ENCODE measurements at places on chromosomes 2 and 18.
A peak's percentile ranks its signal among the peaks of the same experiment; 100 is the strongest.

DNA sequence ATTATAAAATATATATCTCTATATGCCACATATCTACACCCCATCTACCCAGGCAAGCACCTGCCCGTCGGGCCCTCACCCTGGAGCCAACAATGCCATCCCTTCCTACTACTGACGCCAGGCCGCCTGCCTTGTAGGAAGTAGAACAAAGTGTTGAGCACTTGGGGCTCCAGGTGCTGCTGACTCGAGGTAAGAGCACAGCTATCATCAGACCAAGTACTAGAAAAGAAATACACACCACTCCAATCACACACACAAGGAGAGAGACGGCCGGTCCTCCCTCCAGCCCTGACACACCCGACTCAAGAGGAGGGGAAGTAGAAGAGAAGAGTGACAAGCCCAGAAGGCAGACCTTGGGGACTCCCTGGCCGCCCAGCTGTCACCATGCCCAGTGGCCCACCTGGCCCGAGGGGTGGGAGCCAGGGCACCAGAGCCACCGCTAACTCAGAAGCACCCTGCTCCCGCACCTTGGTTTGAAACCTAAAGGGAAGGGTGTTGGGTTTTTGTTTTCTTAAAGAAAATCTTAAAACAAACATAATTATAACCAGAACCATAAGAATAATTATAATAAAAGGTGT, 64.0 kb upstream of the POMC start:
- no peak for DNase-seq

GRCh38 chr2:127669056-127669455, 6.3 kb downstream of the LIMS2 start:
- DNase-seq: no peak

DNA sequence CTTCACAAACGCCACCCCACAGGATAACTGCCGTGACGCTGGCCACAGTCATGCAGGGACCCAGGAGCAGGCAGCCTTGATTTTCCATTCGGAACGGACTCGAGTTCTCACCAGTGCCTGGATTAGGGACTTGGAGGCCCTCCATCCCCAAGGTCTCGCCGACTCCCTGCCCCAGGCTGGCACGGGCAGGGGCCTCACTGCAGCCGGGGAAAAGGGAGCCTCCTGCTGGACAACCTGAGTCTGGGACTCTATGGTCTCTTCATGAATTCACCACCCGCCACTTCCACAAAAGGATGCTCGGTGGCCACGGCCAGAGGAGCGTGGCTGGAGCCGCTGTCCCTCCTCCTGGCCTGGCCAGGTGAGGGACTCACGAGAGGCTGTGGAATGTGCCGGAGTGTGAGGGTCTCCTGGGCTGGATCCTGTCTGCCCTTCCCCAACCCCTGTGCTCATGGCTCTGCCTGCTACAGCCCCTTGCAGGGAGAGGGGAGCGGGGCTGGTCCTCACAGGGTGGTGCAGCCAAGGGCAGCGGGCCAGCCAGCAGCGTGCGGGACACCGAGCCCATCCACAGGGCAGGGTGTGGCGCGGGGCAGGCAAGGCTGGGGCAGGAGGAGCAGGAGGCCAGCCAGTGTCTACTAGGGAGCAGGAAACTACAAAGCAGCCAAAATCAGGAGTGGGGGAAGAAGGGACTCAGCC, 42.3 kb downstream of the AQP12A start:
- no peak for DNase-seq

- DNase-seq: no peak
Measured at GRCh38 chr2:202339071-202339870, 36.9 kb upstream of the BMPR2 start.

DNA sequence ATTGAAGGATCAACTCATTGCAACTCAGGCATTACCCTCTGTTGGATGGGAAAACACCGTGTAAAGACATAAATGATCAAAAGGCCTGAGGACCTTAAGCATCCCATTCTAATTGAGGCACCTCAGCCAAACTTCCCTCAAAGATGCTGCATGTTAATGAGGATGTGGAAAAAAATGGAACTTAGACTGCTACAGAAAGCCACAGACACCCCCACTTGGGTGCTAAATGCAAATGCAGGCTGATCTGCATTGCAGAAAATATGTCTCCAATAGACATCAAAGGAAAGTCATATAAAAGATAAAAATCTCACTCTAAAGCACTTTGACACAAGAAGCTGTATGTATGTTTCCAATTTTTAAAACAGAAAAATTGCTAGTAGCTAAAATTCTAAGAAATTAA, 504.7 kb downstream of the KCNJ3 start:
- peak; percentile 40 for DNase-seq

DNA sequence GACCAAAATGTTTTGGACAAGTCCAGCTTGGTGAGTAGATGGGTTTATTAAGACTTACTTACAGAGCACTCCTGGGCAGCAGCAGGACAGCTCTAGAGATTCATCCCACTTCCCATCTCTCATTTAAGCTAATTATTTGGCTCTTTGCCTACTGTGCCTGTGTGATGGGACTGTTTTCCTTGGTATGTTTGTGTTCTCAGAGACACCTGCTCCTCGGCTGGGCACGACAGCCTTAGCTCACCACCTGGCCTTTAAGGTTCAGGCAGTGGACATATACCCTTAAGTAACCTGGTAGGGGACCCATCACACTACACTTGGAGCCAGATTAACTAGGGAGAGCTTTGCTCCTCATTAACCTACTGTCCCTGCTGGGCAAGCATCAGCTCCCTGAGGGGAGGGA, 41.7 kb upstream of the EFEMP1 start:
- DNase-seq: no peak

GRCh38 chr18:7855028-7855427, 287.9 kb downstream of the PTPRM start:
- DNase-seq: no peak

- DNase-seq: no peak
Measured at GRCh38 chr2:218805627-218806026, 23.7 kb downstream of the CYP27A1 start.

- no peak for DNase-seq
Measured at GRCh38 chr2:85134255-85134895, 1.2 kb downstream of the TCF7L1 start.

GRCh38 chr2:130796290-130796689, 40.4 kb upstream of the ARHGEF4 start:
- DNase-seq: no peak

DNA sequence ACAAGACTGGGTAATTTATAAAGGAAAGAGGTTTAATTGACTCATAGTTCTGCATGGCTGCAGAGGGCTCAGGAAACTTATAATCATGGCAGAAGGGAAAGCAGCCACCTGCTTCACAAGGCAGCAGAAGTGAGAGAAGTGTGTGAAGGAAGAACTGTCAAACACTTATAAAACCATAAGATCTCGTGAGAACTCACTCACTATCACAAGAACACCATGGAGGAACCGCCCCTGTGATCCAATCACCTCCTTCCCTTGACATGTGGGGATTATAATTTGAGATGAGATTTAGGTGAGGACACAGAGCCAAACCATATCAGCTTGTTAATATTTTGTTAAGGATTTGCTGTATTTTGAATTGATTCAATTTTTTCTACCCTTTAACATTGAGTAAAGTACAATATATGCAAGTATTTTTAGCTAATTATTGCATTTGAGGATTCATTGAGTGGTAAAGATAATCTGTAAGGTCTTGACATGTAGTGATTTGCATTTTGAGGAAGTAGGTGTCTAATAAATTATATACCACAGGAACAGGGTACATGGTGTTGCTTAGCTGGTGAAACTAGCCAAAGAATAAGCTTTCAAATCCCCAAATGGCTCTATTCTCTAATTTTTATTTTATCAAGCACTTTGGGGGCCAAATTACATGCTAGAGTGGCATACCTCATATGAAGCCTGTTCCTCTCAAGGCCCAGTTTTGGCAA, 3.9 kb upstream of the C2orf69 start:
- DNase-seq: peak; percentile 44

DNA sequence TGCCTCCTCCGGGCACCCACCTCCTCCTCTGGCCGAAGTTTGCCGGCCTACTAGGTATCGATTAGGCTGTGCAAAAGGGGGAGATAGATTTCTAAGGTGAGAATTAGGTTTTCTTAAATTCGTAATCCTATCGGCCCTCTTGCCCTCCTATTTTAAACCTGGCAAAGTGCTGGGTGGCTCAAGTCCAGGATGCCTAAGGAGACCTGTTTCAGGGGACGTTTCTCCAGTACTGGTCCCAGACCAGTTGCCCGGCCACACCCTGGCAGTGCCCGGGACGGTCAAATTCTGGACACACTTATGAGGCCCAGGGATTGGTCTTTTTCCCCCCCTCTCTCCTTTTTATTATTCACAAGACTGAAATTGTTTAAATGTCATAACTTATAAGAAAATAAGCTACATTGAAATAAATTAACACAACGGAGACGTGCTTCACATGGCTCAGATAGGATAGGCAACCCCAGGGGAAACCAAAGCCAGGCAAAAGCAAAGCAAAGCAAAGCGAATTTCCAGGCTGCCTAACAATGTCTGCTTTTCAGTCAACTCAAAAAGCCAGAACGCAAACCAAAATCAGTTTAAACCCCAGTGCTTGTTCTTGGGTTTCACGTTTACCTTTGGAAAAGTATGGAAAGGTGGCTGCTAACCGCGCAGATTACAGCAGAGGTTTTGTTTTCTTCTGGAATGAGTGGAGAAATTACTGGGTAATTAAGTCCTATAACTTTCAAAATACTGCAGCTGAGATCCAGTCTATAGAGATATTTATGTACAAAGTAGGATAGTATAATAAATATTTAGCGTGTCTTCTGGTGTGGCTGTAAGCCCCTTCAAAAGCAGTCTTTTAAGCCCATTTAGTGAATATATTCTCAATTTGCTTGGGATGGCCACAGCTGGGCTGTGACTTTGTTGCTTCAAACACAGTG, 3.0 kb downstream of the GBX2 start:
- no peak for DNase-seq

GRCh38 chr2:143467011-143467410, 337.8 kb downstream of the ARHGAP15 start:
- DNase-seq: no peak

- DNase-seq: no peak
Measured at GRCh38 chr2:101803128-101803527, 105.6 kb downstream of the MAP4K4 start.

DNA sequence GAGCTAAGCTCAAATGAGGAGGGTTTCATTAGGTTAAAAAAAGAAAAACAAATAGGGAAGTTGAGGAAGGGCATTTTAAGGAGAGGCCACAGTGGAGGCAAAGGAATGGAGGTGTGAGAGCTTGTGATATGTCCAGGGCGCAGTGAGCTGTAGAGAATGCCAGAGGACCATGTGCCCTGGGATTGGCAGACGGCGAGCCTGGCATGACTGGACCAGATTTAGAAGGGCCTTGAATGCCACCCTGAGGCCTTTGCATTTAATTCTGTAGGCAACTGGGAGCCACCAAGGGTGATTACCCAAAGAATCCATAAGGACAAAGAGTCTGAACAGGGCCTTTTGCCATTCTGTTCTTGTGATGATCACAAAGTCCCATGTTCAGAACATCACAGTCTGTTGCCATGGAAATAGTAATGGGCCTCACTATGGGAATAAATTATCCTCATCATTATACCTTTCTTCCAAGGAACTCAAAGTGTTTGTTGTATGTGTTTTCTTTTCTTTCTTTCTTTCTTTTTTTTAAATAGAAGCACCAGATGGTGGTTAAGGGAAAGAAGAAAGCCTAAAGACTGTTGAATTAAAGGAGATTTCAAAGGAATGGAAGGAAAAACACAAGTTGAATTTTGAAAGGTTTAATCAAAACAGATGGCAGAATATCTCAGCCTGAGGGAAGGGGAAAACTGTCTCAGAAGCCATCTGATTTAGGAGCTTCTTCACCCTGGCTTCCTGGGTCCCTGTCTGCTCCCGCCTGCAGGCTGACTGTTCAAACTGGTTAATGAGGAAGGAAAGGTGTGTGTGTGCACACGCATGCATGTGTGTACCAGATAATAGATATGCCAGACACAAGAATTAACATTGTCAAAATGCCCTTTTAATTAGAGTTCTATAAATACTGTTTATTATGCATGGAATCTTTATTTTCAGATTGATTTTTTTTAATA, 31.6 kb upstream of the NCOA1 start:
- no peak for DNase-seq

- DNase-seq: no peak
Measured at GRCh38 chr18:56661360-56662062, 10.4 kb downstream of the WDR7 start.

DNA sequence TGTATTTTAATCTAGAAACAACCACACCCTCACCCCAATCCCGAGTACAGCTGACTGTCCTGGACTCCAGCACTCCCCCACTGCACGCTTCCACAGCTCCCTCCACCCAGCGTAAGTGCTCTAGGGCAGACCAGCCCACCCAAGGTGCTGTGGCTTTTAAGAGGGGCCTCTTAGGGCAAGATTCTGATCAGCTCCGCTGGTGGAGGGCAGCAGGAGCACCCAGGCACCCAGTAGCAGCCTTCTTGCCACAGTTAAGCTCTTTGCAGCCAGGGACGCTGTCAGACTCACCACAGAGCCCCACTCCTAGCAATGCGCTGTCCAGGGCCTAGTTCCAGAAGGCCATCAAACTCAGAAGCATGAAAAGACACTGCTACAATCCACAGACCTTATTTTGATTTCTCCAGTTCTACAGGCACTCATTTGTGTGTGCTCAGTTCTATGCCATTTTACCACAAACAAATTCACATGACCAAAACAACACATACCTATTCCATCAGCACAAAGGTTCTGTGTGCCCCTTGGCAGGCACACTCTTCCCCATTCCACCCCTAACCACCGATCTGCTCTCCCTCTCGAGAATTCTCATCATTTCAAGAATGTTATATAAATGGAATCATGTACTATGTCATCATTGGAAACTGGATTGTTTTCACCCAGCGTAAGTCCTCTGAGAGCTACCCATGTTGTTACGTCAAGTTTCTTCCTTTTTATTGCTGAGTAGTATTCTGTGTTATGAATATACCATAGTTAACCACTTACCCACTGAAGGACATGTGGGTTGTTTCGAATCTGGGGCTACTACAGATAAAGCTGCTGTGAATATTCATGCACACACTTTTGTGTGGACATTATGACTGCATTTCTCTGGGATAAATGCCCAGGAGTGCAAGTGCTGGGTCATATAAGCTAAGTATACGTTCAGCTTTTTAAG, 40.4 kb downstream of the PTPN2 start:
- DNase-seq: no peak

DNA sequence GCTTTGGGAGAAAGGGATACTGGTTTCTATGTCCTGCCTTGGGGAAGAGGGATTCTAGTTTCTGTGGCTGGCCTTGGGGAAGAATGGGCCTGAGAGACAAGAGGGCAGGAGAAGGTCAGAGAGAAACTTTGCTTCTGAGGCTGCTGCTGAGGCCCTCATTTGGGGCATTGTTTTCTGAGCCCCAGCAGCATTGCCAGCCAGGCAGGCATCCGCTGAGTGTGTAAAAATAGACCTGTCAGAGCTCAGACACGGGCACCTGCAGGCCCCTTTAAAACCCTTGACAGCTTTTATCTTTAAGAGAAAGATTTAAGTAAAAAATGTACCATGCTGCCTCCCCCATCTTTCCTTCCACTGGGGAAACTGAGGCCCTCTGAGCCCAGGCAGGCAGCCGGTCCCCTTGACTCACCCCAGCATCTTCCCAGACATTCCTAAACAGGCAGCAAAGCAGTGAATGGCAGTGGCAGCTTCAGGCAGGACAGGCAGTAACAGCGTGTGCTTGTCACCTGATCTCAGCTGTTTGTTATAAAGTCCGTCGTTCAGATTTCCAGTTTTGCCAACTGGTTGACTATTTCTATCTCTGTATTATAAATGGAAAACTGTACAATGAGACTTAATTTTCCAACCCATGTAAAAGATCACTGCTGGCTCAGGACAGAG, 27.6 kb downstream of the MLPH start:
- DNase-seq: no peak

Data from Kasumi-1 (cell line).